CD8-positive, alpha-beta T cell (primary cell): ENCODE measurements at places on chromosomes 4 and X.

DNA sequence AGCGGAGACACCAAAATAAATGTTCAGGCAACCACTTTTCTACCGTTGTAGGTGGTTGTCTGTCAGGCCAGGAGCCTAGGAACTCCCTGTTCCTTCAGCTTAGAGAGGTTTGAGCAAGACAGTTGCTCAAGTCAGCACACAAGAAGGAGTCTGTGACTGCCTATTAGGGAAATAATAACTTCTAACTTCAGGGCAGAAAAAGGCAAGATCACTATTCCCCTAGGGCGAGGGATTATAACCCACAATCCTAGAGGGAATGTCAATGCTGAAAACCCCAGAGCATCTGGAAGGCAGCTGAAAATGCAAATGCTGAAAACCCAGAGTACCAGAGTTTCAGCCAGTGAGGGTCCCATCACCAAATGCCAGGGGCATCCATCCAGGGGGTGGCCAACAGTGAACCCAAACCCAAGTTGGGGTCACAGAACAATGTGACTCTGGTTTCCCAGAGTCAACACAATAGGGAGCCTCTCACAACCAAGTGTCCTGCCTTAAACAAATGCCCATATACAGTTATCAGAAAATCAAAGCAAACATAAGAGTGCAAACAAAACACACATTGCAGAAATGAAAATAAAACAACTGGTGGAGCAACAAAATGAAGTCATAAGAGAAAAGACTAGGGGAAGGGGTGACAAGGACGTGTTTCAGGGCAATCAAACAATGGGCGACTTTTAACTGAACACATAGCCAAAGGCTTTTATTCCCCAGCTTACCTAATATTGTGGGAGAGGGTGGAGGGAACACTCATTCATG, 27.6 kb downstream of the MORF4L2 start:
- no peak for DNase-seq

GRCh38 chrX:32269866-32270265, 941.5 kb downstream of the DMD start:
- DNase-seq, result no peak

- DNase-seq, result no peak
These were observed 29.5 kb downstream of the FHDC1 start for GRCh38 chr4:152965611-152966010.

- no peak for DNase-seq
These were observed 57.5 kb downstream of the DCX start for GRCh38 chrX:111354496-111354895.

DNA sequence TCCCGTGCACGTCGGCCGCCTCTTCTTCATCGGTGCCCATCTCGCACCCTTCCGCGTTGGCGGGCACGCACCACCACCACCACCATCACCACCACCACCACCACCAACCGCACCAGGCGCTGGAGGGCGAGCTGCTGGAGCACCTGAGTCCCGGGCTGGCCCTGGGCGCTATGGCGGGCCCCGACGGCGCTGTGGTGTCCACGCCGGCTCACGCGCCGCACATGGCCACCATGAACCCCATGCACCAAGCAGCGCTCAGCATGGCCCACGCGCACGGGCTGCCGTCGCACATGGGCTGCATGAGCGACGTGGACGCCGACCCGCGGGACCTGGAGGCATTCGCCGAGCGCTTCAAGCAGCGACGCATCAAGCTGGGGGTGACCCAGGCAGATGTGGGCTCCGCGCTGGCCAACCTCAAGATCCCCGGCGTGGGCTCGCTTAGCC, 1.4 kb downstream of the POU4F2 start:
- no peak for DNase-seq
